ENCODE measurements at places on chromosomes 11 and 22. TPM values are rescaled to one million over a fixed set of nuclear protein-coding genes. Genes with fewer than 3 reads are reported as not detected.

DNA sequence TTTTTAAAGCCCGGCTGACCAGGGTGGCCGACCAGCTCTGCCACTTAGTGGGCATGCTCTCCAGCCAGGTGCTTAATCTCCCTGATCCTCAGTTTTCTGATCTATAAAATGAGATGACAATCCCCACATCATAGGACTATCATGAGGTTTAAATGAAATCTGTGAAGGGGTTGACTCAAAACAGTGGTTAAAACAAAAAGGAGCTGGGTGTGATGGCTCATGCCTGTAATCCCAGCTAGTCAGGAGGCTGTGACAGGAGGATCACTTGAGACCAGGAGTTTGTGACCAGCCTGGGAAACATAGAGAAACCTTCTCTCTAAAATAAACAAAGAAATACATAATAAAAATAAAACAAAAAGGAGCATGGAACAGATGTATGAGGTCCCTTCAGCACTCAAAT, 3.6 kb upstream of the C11orf86 start:
- no peak for DNase-seq

DNA sequence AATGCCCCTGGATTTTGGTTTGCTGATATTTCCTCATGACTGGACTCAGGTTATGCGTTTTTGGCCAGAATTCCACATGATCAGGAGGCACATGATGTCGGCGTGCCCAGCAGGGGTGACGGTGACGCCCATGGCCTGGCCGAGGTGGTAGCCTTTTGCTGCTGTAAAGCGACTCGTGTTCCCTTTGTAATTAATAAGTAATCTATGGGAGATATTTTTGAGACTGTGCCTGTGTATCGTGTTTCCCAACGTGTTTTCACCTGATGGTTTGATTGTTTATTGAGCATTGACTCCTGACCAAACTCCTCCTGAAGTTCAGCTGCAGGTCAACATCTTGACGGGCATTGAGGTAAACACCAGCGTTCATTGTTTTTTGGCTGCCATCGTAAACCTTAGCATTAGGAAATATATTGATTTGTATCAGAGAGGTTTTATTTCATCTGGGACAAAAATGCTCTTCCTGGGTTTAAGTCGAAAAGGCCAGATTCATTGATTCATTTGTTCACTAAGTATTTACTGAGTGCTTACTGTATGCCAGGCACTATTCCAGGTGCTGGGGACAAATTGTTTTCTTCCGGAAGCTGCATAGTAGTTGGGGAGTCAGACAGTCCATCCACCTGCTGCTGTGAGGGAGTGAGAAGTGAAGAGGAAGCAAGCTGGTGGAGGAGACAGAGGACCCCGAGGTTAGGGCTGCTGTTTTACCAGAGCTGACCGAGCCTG, 23.6 kb downstream of the DCPS start:
- no peak for DNase-seq

- peak; percentile 62 for DNase-seq
Observed at GRCh38 chr22:16917144-16918003, 90.6 kb downstream of the GAB4 start.

DNA sequence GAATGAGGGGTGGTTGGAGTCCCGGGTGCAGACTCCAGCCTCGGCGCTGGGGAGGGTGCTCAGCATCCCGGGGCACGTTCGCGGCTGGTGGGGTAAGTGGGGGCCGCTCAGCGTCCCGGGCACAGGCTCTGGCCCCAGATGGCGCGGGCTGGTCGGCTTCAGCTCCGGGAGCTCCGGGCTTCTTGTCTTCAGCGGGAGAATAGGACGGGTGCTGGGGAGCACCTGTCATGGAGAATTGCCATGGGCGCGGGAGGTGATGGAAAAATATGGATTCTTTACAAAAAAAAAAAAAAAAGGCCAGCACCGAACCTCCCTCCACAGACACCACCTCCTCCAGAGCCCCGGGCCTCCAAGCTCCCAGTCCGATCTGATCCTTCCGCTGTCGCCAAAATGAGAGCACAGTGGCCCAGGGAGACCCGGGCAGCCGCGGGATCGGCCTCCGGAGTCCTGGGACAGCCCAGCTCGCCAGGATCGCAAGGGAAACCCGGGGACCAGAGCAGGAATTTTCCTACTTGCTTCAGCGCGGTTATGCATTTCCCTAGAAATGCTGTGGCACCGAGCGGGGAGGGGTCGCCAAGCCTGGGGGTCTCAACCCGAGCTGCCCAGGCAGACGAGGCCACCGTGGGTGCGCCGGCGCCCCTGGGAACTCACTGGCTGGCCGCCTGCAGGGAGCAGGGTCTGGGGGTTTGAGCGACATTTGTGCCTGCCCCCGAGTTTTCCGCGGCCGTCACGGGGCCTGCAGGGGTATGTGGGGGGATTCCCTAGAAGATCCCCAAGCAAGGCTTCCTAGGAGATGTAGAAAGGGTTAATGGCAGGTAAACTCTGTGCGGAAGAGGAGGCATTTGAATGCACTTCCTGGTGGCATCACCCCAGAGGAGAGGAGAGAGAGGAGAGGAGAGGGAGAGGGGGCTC, 1336.9 kb downstream of the BRD1 start:
- DNase-seq = no peak

GRCh38 chr22:42275970-42276369, 5.5 kb upstream of the TCF20 start:
- DNase-seq = no peak

- DNase-seq = no peak
Observed at GRCh38 chr11:43927070-43927469, 15.4 kb upstream of the C11orf96 start.

GRCh38 chr11:31871310-31872075, 60.4 kb upstream of the PAX6 start:
- no peak for DNase-seq

DNA sequence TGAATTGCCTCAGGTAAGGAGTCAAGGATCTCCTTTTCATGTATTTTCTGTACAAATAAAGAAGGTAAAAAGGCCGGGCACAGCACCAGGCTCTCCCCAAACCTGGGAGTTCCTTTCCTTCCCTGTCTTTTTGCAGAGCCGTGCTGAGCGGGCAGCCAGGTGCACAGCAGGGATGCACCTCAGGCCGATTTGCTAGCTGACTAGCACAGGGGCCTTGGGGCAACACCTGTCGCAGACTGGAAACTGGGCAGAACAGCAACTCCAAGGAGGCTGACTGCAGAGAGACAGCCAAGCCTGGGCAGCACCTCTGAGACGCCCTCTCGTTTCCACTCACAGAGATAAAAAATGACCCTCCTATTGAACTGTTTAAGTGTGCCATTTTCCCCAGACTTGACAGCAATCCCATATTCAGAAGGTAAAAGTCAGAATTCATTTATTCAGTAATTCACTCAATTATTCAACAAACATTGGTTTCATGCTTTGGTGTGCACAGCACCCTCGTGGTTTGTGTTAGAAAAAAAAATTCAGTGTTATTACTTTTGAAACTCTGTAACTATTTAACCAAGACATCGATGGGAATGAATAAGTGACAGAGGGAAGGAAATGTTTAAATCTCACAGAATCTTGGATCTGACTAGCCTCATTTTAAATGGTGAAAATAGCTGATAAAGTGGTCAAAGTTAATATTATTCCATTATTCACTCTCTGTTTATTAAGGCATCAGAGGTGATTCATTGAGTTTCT, 120.9 kb downstream of the GALNT18 start:
- DNase-seq = no peak

DNA sequence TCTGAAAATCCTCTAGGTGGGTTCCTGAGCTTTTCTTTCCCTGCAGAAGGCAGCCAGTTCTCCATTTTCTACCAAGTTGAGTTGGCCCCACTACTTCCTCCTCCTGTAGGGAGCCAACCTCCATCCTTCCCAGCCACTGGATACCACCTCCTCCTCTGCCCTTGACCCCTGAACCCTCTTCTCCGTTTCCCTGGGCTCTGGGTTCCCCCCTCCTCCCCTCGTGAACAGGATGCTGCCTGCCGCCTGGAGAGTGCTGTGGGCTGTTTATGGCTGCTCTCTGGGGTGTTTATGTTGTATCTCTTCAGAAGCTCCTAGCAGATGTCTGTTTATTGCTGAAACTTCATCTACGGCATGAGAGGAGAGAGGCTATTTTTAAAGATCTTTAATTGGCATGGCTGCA, 8.6 kb downstream of the MICAL2 start:
- DNase-seq = no peak

- DNase-seq = no peak
Observed at GRCh38 chr22:39288135-39288898, 31.1 kb downstream of the RPL3 start.

DNA sequence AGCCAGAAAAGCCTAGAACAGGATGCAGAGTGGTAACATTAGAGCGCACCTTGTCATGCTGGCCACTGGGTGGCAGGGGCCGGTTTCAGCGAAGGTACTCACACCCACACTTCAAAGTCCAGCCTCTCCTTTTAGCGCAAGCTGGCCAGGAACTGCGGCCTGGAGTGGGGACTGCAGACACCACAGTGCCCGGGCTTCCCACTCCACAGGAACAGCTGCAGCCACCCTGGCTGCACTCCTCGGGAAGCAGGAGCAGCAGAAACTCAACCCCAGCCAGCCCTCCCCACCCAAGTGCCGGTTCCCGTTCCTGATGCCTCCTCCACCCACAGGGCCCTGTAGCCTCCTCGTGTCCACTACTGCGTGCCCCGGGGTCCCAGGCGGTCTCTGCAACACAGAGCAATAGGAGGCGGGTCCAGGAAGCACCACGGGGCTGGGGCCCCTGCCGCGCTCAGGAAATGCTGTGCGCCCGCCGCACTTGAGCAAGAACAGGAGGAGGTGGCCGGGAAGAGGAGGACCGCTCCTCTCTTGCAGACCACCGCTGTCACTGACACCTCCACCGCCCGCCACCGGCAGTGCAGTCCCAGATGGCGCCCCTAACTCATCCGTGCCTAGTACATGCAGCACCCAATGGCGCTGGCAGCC, 2.2 kb downstream of the RFPL2 start:
- DNase-seq = peak; percentile 76

DNA sequence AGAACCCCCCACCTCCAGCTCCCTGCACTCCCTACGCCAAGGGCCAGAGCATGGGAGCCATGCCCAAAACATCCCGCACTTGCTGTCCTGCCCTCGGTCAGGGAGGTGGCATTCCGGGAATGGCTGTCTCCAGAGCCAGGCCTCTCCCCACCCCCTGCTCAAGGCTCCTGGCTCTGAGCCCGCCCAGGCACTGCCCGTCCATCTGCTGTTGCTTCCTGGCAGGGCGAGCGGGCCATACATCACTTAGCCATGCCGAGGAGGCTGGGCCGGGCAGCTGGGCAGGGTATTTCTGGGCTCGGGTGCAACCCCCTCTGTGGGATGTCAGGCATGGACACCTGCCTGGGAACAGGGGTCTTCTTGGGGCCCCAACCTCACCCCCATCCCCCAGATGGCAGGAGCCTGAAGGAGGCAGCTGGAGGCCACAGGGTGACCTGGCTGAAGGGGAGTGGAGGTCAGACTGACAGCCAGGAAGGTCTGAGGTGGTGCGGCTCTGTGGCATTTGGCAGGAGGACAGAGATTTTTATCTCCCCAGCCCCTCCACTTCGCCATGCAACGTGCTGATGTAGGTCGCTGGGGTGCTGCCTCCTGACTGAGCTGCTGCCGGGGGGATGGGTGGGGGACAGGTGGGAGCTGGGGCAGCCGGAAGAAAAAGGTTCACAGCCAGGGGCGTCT, 8.7 kb upstream of the CABP7 start:
- DNase-seq = no peak

DNA sequence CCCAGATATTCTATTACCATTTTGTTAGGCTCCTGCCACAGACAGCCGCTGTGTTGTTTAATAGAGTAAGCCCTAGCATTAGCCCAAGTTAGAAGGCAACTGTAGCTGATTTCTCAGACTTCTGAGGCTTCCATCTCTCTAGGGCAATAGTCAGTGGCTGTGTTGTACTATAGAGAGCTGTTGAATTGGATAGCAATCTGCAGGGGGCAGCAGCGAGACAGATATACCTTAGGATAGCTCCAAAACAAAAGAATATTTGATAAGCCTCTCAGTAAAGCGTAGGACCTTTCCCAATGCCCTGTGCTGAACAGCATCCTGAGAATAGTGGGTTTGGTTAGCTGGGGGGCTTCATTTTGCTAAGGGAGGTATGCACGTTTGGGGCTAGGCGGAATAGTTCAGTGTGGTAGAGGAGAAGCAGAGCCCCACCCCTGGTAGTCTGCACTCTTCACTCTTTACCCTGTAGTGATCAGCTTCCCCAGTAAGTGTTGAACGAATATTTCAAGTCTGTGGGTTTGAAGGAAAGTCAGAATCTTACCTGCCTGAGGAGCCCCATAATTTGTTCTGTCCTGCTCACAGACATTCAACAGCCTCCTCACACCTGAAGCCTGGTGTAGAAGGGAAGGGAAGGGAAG, 515.1 kb downstream of the INSC start:
- DNase-seq = peak; percentile 22

DNA sequence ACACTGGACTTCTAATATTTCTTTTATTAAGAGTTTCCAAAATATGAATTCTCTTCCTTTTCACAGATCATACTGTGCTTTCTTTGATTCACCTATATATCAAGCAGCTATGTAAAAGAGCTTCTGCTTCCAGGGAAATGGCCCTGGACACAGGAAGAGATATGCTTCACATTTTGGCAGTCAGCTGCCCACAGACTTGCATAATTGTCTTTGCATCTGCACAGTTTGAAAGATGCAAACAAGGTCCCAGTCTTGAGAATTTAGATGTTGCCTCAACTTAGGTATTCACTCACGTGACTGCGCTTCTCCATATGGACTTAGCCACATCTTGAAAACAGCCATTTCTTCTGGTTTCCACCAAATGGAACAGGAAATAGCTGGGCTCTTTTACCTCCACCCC, 92.3 kb upstream of the POU2AF2 start:
- DNase-seq = no peak

GRCh38 chr11:93000511-93001476, 31.3 kb downstream of the MTNR1B start:
- peak; percentile 90 for DNase-seq

DNA sequence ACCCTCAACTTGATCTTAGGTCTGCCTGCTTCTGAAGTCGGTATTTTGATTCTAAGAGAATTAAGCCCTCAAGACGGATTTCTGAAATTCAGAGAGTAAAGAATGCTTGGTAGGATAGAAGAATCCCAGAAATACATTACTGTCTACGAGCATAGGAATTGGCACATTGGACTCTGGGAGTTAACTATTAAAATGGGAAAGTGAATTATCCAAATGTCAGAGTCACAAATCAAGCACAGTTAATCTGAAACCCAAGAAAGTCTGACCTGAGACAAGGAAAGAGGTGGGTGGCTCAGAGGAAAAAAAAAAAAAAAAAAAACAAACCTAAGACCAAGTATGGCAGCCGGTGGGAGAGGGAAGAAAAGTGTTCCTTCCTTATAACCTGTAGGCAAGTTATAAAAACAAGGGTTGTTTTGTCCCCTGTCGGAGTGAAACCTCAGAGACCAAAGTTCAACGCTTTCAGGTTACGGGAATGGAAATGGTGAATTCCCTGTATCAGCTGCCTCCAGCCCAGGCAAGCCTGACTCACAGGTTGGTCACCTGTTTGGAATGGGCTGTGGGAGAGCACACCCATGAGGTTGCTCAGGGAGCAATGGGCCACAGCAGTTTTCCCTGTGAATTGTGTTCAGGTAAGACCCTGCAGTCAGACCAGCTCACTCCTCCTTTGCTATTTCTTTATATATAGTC, 139.0 kb downstream of the ETS1 start:
- peak; percentile 40 for DNase-seq

Gene DCDC1
- not detected for total RNA-seq

Gene SLC16A8
- under 0.01 TPM for total RNA-seq

Gene CASP4
- total RNA-seq = 162 TPM

Gene CSF2RB
- total RNA-seq = 1.4 TPM

Gene TSG101
- 37.3 TPM for total RNA-seq

Measured in lung microvascular endothelial cell (primary cell).